ENCODE measurements at places on chromosomes 16 and 17.
A peak's percentile ranks its signal among the peaks of the same experiment; 100 is the strongest.

- no peaks in the 10 kb centered on the region for H3K27me3 ChIP-seq
- no peak overlapping the region for H3K4me3 ChIP-seq
- no peak overlapping the region for H3K27ac ChIP-seq
- H3K4me1 ChIP-seq, result peaks cover 2% of the 10 kb centered on the region
- no peak for DNase-seq
These were observed 108.0 kb downstream of the VPS53 start for GRCh38 chr17:606508-607250.

GRCh38 chr17:76537578-76538280 is at the start of gene CYGB:
Gene CYGB, minus strand, starts transcription at chr17:76537709. Its CDS starts 167 bp downstream, at chr17:76537542.
- H3K4me1 ChIP-seq, result peaks cover 3% of the 10 kb centered on the region
- no peak for DNase-seq
- peaks cover 56% of the 10 kb centered on the region for H3K27me3 ChIP-seq
- no peaks in the 10 kb centered on the region for H3K36me3 ChIP-seq
- no peak within 1 kb of the TSS for H3K4me3 ChIP-seq

- no peak for DNase-seq
- H3K27me3 ChIP-seq, result no peaks in the 10 kb centered on the region
- no peaks in the 10 kb centered on the region for H3K4me1 ChIP-seq
- no peak overlapping the region for H3K27ac ChIP-seq
- no peak overlapping the region for H3K4me3 ChIP-seq
- no peaks in the 10 kb centered on the region for H3K36me3 ChIP-seq
These were observed 108.7 kb downstream of the ZFHX3 start for GRCh38 chr16:72939247-72939646.

DNA sequence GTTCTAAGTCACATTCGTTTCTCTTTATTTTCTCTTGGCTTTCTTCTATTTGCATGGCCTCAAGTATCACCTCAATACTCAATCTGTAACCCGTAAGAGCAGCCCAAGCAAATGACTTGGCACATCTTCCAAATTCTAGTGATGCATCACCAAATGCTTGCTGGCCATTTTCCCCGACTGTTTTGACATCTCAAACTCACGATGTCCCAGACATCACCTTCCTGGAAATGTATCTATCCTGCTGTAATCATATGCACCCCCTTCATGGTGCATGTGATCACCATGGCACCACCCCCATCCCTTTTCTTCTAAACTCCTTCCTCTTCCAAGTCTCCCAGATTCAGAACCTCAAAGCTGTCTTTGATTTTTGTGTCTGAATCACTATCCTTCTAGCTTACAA is 24.0 kb upstream of the ABCA5 start:
- no peak for DNase-seq
- H3K4me3 ChIP-seq, result no peak overlapping the region
- H3K27me3 ChIP-seq, result peaks cover 24% of the 10 kb centered on the region
- no peaks in the 10 kb centered on the region for H3K36me3 ChIP-seq

DNA sequence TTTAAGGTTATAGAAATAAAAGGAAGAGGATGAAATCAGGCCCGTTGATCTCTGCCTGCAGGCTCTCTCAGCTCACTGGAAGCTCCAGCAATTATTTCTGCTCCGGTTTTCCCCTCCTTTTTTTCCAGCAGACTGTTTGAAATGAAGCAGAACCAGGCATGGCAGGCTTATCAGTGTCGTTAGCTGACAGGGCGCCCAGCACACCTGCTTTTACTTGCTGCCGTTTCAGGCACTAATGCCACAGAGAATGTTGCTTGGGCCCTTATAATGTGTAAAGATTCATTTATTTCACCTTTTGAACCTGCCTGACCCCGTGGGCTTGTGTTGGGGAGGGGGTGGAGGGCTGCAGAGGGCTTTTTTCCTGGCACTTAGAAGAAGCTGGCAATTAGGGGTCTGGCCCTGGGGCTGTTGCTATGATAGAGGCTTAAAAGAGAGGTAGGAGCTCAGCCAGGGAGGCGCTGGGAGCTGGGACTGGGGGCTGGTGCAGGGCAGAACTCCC is 108.1 kb downstream of the IRX3 start:
- no peak overlapping the region for H3K27ac ChIP-seq
- no peak overlapping the region for H3K4me3 ChIP-seq
- peaks cover 30% of the 10 kb centered on the region for H3K27me3 ChIP-seq

GRCh38 chr17:19361326-19361725 is 1.2 kb downstream of the B9D1 start:
- peak overlapping the region; percentile 84 for H3K4me3 ChIP-seq
- DNase-seq, result no peak
- peaks cover 15% of the 10 kb centered on the region for H3K27me3 ChIP-seq
- no peak overlapping the region for H3K27ac ChIP-seq
- H3K4me1 ChIP-seq, result peaks cover 10% of the 10 kb centered on the region

DNA sequence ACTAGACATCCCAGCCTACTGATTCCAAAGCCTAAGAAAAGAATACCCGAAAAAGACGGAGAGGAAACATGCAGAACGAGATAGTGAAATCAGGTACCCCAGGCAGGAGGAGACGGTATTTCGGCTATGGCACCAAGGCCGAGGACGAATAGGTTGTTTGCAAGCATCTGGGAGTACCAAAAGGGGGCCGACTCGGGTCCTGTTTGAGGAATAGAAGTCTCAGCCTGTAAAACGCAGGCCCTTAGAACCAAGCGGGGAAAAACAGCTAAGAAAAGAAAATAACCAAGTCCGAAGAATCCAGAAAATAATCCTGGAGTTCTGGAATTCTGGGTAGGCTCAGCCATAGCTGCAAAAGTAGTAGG is 537 bp downstream of the SLC35B1 start:
- H3K27ac ChIP-seq, result peak overlapping the region; percentile 97
- no peaks in the 10 kb centered on the region for H3K27me3 ChIP-seq
- peak overlapping the region; percentile 91 for H3K4me3 ChIP-seq
- peaks cover 50% of the 10 kb centered on the region for H3K4me1 ChIP-seq

GRCh38 chr17:8580952-8581658 is 49.4 kb downstream of the MYH10 start:
- peaks cover 9% of the 10 kb centered on the region for H3K4me1 ChIP-seq
- DNase-seq, result no peak
- H3K27me3 ChIP-seq, result no peaks in the 10 kb centered on the region
- no peaks in the 10 kb centered on the region for H3K36me3 ChIP-seq
- H3K4me3 ChIP-seq, result no peak overlapping the region

GRCh38 chr17:57944908-57945307 is 10.3 kb downstream of the CUEDC1 start:
- no peak for DNase-seq
- H3K27me3 ChIP-seq, result peaks cover 13% of the 10 kb centered on the region
- no peak overlapping the region for H3K27ac ChIP-seq
- peaks cover 45% of the 10 kb centered on the region for H3K4me1 ChIP-seq

GRCh38 chr16:30720086-30720485 is 21.1 kb downstream of the SRCAP start:
- H3K36me3 ChIP-seq, result peaks cover 97% of the 10 kb centered on the region
- H3K4me1 ChIP-seq, result peaks cover 28% of the 10 kb centered on the region
- DNase-seq, result no peak
- peak overlapping the region; percentile 42 for H3K27ac ChIP-seq
- H3K4me3 ChIP-seq, result no peak overlapping the region

DNA sequence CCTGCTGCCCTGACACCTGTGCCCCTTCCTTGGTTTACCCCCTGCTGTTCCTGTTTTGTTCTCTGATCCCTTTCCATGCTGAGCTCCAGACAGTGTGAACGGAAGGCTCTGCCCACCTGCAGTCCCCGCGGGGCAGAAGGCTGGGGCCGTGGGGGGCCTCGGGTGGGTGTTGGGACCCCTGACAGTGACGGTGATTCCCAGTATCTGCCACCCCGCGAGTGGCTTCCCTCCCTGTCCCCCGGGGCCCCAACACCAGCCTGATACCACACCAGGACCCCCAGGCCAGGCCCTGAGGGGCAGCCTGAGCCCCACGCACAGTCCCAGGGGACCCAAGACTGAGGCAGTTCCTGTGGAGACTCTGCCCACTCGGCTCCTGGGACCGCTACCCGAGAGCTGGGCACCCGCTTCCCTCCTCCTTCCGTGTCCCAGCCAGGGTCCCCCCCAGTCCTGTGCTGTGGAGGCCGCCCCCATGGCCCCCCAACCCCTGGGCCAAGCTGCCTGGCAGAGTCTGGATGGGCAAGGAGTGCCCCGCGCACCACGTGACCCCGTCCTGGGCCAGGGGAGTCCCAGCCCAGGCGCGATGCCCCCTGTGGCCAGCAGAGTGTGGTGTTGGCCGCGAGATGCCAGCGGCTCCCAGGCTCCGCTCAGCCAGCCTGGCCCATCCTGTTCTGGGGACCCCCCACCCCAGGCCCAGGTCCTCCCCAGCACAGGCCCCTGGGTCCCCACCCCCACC is 10.0 kb upstream of the C1QTNF8 start:
- peak; percentile 67 for DNase-seq
- H3K4me3 ChIP-seq, result no peak overlapping the region
- no peaks in the 10 kb centered on the region for H3K36me3 ChIP-seq
- peaks cover 25% of the 10 kb centered on the region for H3K27me3 ChIP-seq

GRCh38 chr16:30065943-30066760 is 592 bp downstream of the ALDOA start:
- H3K27ac ChIP-seq, result peak overlapping the region; percentile 99
- peak overlapping the region; percentile 99 for H3K4me3 ChIP-seq
- H3K4me1 ChIP-seq, result peaks cover 47% of the 10 kb centered on the region
- no peaks in the 10 kb centered on the region for H3K27me3 ChIP-seq
- H3K36me3 ChIP-seq, result peaks cover 69% of the 10 kb centered on the region

DNA sequence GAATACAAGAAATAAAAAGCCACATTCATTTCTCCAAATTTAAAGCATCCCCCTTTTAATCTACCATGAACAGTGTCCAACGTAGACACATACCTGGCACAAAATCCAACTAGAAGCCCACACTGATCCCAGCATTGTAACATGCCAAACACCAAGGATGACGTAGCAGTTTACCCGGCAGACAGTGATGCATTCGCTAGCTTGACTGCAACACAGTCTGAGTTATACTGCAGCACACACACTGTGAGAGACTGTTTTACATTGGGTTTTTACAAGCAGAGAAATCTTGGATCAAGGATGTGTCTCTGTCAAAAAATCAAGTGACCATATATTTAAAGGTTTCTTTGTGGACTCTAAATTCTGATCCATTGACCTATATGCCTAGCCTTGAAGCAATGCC is 74.5 kb upstream of the C17orf78 start:
- H3K27ac ChIP-seq, result no peak overlapping the region
- peaks cover 2% of the 10 kb centered on the region for H3K4me1 ChIP-seq
- peaks cover 34% of the 10 kb centered on the region for H3K36me3 ChIP-seq
- no peak overlapping the region for H3K4me3 ChIP-seq
- no peaks in the 10 kb centered on the region for H3K27me3 ChIP-seq

DNA sequence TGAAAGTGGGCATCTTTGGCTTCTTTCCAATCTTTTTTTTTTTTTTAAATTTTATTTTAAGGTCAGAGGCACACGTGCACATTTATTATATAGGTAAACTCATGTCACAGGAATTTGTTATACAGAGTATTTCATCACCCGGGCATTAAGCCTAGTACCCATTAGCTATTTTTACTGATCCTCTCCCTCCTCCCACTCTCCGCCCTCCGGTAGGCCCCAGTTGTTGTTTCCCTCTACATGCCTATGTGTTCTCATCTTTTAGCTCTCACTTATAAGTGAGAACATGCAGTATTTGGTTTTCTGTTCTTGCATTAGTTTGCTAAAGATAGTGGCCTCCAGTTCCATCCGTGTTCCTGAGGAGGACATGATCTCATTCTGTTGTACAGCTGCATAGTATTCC is 108.5 kb downstream of the CYB561 start:
- DNase-seq, result no peak
- H3K27me3 ChIP-seq, result no peaks in the 10 kb centered on the region
- no peak overlapping the region for H3K27ac ChIP-seq
- H3K4me3 ChIP-seq, result no peak overlapping the region

DNA sequence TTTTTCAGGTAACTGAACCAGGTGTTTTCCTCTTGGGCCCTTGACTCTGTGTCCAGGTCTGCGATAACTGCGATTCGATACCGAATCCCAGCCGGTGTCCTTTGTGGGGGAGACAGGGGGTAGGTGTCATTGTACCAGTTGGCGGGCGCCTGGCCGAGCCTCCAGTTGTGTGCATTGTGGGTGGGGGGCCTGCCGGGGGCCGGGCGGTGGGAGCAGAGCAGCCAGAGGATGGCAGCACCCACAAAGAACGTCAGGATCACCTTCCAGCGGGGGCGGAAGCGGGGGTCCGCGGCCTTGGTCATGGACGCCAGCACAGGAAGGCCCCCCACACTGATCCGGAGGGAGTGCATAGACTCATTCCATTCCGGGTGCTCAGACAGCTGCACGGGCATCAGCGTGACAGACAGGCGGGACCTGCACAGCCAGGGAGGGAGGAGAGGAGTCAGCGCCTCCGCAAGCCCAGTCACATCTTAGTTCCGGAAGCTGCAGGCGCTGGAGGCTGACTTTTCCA is 12.3 kb downstream of the CANT1 start:
- H3K27me3 ChIP-seq, result no peaks in the 10 kb centered on the region
- H3K36me3 ChIP-seq, result peaks cover 87% of the 10 kb centered on the region
- H3K4me3 ChIP-seq, result no peak overlapping the region
- H3K27ac ChIP-seq, result no peak overlapping the region
- peak; percentile 18 for DNase-seq
- peaks cover 9% of the 10 kb centered on the region for H3K4me1 ChIP-seq

- no peaks in the 10 kb centered on the region for H3K36me3 ChIP-seq
- no peak overlapping the region for H3K4me3 ChIP-seq
- no peaks in the 10 kb centered on the region for H3K4me1 ChIP-seq
- peak; percentile 6 for DNase-seq
- no peak overlapping the region for H3K27ac ChIP-seq
These were observed 6.8 kb downstream of the CACNG1 start for GRCh38 chr17:67051155-67051538.

GRCh38 chr17:71437166-71437565 is 683.7 kb upstream of the SOX9 start:
- H3K4me3 ChIP-seq, result no peak overlapping the region
- H3K27me3 ChIP-seq, result no peaks in the 10 kb centered on the region
- no peak for DNase-seq

GRCh38 chr17:52754838-52755237 is 596.3 kb upstream of the CA10 start:
- H3K27me3 ChIP-seq, result no peaks in the 10 kb centered on the region
- H3K36me3 ChIP-seq, result no peaks in the 10 kb centered on the region
- no peaks in the 10 kb centered on the region for H3K4me1 ChIP-seq
- no peak overlapping the region for H3K4me3 ChIP-seq

DNA sequence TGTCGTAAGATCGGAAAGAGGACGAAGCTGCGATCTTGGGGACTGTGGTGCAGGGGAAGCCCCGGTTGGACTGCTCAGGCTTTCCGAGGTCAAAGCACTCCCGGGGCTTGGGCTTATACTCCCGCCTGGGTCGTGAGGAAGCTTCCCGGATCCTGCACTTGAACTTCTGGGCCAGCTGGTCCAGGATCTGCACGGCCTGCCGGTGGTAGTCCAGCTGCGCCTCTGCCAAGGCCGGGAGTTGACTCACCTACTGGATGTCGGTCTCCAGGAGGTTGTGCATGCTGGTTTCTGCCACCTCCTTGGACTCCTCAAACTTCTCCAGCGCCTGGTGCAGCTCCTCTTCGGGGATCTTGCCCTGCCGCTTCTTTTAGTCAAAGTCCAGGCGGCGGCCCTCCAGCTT is 99.2 kb downstream of the KPNA2 start:
- no peak overlapping the region for H3K27ac ChIP-seq
- peaks cover 26% of the 10 kb centered on the region for H3K36me3 ChIP-seq
- no peak for DNase-seq
- H3K4me1 ChIP-seq, result no peaks in the 10 kb centered on the region

GRCh38 chr17:49624896-49625295 is 49.2 kb downstream of the NXPH3 start:
- peaks cover 45% of the 10 kb centered on the region for H3K36me3 ChIP-seq
- H3K27ac ChIP-seq, result no peak overlapping the region
- peaks cover 28% of the 10 kb centered on the region for H3K4me1 ChIP-seq
- DNase-seq, result no peak
- H3K4me3 ChIP-seq, result no peak overlapping the region

GRCh38 chr16:10128397-10129258 is 53.6 kb downstream of the GRIN2A start:
- no peak overlapping the region for H3K27ac ChIP-seq
- peaks cover 2% of the 10 kb centered on the region for H3K27me3 ChIP-seq
- H3K36me3 ChIP-seq, result no peaks in the 10 kb centered on the region

Data from activated T-cell treated with anti-CD3 and anti-CD28 coated beads, Interleukin-2, amount 50 U/mL, for 24 hours (primary cell).